ENCODE measurements at places on chromosomes 7 and 10. TPM values are rescaled to one million over a fixed set of nuclear protein-coding genes. Genes with fewer than 3 reads are reported as not detected.

Gene ITGB1
- 697 TPM for polyA plus RNA-seq

Gene TEX47
- polyA plus RNA-seq = not detected

Gene RAB18
- 39.3 TPM for polyA plus RNA-seq

Gene NRG3
- polyA plus RNA-seq = 0.50 TPM

Gene IL15RA
- 23.9 TPM for polyA plus RNA-seq

Gene BNIP3
- polyA plus RNA-seq = 20.4 TPM

Gene GPNMB
- polyA plus RNA-seq = 175 TPM

Gene FGF8
- not detected for polyA plus RNA-seq

Gene GPER1
- polyA plus RNA-seq = 2.8 TPM

Gene AGR3
- 100 TPM for polyA plus RNA-seq

Gene APBB1IP
- polyA plus RNA-seq = 4.4 TPM

Gene OR2A12
- polyA plus RNA-seq = not detected

Gene ZPBP
- polyA plus RNA-seq = not detected

Gene NKX1-2
- not detected for polyA plus RNA-seq

Gene PAPSS2
- polyA plus RNA-seq = 19.8 TPM

Gene BBS9
- 3.5 TPM for polyA plus RNA-seq

Gene KIAA1549
- 0.15 TPM for polyA plus RNA-seq

Gene GLUD1
- 71.7 TPM for polyA plus RNA-seq

Gene CRPPA
- 0.13 TPM for polyA plus RNA-seq

Gene CDC123
- 66.7 TPM for polyA plus RNA-seq

Gene WNT2
- polyA plus RNA-seq = not detected

Gene ENTPD1
- 18.2 TPM for polyA plus RNA-seq

Gene CAMK2B
- 12.8 TPM for polyA plus RNA-seq

Gene BHLHA15
- polyA plus RNA-seq = not detected

Gene PPP1R3A
- polyA plus RNA-seq = not detected

Gene LOXL4
- polyA plus RNA-seq = 6.7 TPM

Gene ANKRD16
- polyA plus RNA-seq = 6.7 TPM

Gene SEMA3A
- polyA plus RNA-seq = 0.08 TPM

Gene CLDN3
- 1.3 TPM for polyA plus RNA-seq

Gene CTAGE6
- polyA plus RNA-seq = 0.15 TPM

Gene ARHGEF5
- polyA plus RNA-seq = 9.1 TPM

Measured in aorta (tissue), 5 donors.